Transverse colon (tissue), 4 donors: ENCODE measurements at places on chromosomes 16 and 17. TPM values are rescaled to one million over a fixed set of nuclear protein-coding genes. Genes with fewer than 3 reads are reported as not detected.
A peak's percentile ranks its signal among the peaks of the same experiment; 100 is the strongest.

DNA sequence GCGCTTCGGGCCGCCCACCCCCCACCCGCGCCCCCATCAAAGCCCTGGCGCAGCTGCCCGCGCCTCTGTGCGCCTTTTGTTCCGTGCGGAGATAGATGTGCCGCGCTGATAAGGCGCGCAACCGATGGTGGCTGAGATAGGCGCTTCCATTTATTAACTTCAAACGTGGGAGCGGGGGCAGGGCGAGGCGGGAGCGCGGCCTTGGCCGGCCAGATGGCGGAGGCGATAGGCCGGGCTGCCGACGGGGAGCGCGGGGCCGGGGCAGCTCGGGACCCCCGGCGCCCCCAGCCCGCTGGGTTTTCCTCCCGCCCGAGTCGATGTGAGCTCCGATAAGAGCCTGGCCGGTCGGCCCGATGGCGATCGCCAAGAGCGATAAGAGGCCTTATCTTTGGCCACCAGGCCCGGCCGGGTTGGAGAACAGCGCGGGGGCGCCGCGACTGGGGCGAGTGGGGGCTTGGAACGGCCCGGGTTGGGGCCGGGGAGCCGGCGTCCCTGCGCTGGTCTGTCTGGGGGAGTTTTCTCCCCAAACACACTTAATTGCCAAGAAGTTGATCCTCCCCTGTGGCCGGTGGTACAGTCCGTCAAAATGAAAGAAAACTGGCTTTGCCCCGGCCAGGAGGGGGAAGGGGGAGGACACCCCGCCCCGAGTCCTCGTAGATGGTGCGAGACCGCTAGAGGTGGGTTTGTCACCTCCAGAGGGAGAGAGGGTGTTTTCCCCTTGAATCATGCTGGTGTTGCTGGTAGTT is 2.7 kb downstream of the ZFPM1 start:
- H3K27me3 ChIP-seq: peaks cover 12% of the 10 kb centered on the region
- peak; percentile 61 for DNase-seq
- H3K36me3 ChIP-seq: no peaks in the 10 kb centered on the region
- H3K27ac ChIP-seq: peak overlapping the region; percentile 71
- peaks cover 27% of the 10 kb centered on the region for H3K4me1 ChIP-seq

GRCh38 chr17:2710803-2711607 is 559 bp downstream of the CLUH start:
- peak; percentile 41 for DNase-seq
- no peaks in the 10 kb centered on the region for H3K36me3 ChIP-seq
- peak overlapping the region; percentile 78 for H3K4me3 ChIP-seq
- H3K27ac ChIP-seq: peak overlapping the region; percentile 93

DNA sequence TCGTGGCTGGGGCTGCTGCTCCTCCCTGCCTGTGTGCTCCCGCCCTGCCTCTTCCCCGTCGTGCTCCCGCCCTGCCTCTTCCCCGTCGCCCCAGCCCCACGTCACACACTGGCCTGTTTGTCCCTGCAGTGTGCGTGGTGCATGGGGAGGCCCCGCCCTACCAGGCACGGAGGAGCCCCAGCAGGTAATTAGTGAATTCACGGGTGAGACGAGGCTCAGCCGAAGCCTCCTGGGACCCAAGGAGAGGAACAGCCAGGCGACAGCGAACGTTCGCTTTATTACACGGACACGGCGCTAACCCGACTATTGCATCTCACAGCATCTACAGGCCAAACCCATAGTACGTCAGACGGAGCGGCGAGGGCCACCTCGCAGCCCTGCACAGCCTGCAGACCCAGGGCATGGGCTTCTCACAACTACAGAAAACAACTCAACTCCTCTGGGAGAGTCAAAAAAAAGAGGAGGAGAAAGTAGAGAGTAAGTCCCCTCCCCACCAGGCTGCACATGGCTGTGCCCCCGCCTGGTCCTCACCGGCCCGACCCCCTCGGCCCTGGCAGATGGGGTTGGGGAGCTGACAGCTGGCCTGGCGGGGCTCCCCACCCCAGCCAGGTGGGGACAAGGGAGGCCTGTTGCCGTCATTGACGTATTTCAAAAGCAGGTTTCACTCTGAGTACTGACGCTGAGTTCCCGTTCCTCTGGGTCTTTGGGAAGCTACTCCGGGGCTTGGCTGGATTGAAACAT is 4.3 kb upstream of the PABPN1L start:
- no peaks in the 10 kb centered on the region for H3K36me3 ChIP-seq
- H3K4me3 ChIP-seq: no peak overlapping the region
- DNase-seq: peak; percentile 51
- no peak overlapping the region for H3K27ac ChIP-seq
- H3K27me3 ChIP-seq: peaks cover 45% of the 10 kb centered on the region
- H3K4me1 ChIP-seq: no peaks in the 10 kb centered on the region

- H3K27ac ChIP-seq: no peak overlapping the region
- no peaks in the 10 kb centered on the region for H3K36me3 ChIP-seq
- no peak for DNase-seq
- H3K4me3 ChIP-seq: no peak overlapping the region
- no peaks in the 10 kb centered on the region for H3K27me3 ChIP-seq
These were observed 1254.5 kb upstream of the GOT2 start for GRCh38 chr16:59988591-59988990.

GRCh38 chr16:68737730-68738629 is 888 bp downstream of the CDH1 start:
- peak overlapping the region; percentile 62 for H3K4me3 ChIP-seq
- H3K36me3 ChIP-seq: no peaks in the 10 kb centered on the region
- H3K27me3 ChIP-seq: peaks cover 33% of the 10 kb centered on the region
- peak; percentile 86 for DNase-seq
- peak overlapping the region; percentile 88 for H3K27ac ChIP-seq

DNA sequence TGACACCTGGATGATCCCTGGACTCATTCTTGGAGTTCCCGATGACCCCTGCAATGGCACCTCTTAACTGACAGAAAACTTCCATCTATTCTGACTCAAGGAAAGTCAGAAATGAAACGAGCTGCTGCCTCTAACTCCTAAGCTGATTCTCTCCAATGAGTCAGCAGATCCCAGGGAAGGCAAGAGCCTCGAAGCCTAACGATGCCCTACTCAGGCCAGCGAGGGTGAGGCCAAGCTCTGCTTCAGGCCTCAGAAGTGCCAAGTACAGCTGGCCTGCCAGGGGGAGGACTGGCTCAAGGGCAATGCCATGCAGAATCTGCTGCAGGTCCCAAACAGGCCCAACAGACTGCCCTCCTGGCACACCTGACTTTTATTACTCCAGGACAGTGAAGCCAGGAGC is 36.3 kb downstream of the PLXDC1 start:
- H3K36me3 ChIP-seq: no peaks in the 10 kb centered on the region
- H3K27ac ChIP-seq: peak overlapping the region; percentile 19
- peaks cover 10% of the 10 kb centered on the region for H3K4me1 ChIP-seq
- no peak for DNase-seq
- H3K4me3 ChIP-seq: no peak overlapping the region

GRCh38 chr17:73835605-73836004 is 191.4 kb upstream of the SDK2 start:
- H3K36me3 ChIP-seq: no peaks in the 10 kb centered on the region
- no peak overlapping the region for H3K27ac ChIP-seq
- peaks cover 27% of the 10 kb centered on the region for H3K27me3 ChIP-seq
- DNase-seq: no peak
- H3K4me1 ChIP-seq: no peaks in the 10 kb centered on the region

DNA sequence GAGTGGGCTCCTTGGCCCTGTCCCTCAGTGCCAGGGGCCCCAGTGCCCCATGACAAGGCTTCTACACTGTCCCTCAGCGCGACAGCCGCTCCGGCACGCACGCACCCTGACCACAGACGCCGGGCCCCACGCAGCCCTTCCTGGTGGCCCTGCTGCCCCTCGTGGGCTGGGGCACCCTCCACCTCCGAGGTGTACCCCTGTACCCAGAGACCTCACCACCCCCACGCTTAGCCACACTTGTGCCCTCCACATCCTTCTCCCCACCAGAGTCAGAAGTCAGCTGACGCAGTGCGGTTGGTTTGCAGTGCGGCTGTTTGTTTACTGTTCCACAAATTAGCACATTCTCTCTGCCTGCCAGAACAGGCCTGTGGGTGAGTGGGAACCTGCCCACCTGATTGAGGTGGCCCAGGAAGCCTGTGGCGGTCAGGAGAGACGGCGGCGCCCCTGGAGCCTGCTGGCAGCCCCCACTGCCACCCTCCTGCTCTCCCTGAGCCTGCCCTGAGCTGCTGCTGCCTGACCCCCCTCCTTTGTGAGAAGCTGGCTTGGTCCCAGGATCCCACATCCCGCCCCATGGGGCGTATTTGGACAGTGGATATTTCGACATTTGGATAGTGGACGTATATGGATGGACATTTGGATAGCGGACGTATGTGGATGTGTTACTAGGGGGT is 38.0 kb upstream of the CDH15 start:
- no peaks in the 10 kb centered on the region for H3K27me3 ChIP-seq
- no peak for DNase-seq
- no peaks in the 10 kb centered on the region for H3K36me3 ChIP-seq
- H3K4me3 ChIP-seq: no peak overlapping the region
- H3K4me1 ChIP-seq: no peaks in the 10 kb centered on the region
- no peak overlapping the region for H3K27ac ChIP-seq

DNA sequence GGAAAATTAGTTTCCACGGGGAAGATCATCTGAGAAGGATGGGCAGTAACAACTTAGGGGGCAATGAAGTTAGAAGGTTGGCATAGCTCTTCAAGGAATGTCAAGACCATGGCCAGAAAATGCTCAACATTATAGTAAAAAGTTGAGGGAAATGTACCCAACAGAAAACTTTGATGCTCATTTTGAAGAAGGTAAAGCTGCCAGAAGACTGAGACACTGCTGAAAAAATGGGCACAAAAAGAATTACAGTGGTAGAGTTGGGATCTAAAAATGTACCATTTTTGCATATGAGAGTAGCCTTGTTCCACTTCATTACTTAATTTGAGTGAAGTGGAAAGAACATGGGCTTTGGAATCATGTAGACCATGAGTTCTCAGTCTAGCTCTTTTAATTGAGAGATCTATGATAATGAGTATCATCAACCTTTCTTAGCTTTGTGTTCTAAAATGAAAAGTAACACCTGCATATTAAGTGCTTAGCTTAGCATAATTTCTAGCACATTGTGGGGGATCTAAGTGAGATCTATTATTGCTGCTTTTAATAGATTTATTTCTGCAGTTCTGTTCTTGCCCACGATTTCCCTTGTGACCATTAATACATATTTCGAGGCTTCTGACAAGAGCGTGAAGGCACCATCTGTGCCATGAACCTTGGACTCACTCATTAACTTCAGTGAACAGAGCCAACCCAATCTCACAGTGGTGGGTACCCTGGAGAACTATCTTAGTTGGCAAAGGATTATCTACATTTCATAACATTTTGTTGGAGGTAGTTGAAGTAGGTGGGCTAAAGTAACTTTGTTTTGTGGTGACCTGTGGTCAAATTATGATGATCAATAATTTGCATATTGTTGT is 3.0 kb downstream of the NACA2 start:
- no peak overlapping the region for H3K4me3 ChIP-seq
- H3K36me3 ChIP-seq: no peaks in the 10 kb centered on the region
- no peak overlapping the region for H3K27ac ChIP-seq
- peaks cover 31% of the 10 kb centered on the region for H3K27me3 ChIP-seq
- no peak for DNase-seq
- H3K4me1 ChIP-seq: no peaks in the 10 kb centered on the region

- peaks cover 50% of the 10 kb centered on the region for H3K27me3 ChIP-seq
- H3K27ac ChIP-seq: peak overlapping the region; percentile 55
- H3K36me3 ChIP-seq: no peaks in the 10 kb centered on the region
- no peaks in the 10 kb centered on the region for H3K4me1 ChIP-seq
- no peak for DNase-seq
These were observed 37.9 kb downstream of the SOX8 start for GRCh38 chr16:1019231-1020090.

GRCh38 chr17:27236717-27237315 is 57.1 kb upstream of the WSB1 start:
- no peaks in the 10 kb centered on the region for H3K27me3 ChIP-seq
- H3K4me1 ChIP-seq: no peaks in the 10 kb centered on the region
- DNase-seq: peak; percentile 89
- no peak overlapping the region for H3K27ac ChIP-seq
- H3K36me3 ChIP-seq: no peaks in the 10 kb centered on the region

DNA sequence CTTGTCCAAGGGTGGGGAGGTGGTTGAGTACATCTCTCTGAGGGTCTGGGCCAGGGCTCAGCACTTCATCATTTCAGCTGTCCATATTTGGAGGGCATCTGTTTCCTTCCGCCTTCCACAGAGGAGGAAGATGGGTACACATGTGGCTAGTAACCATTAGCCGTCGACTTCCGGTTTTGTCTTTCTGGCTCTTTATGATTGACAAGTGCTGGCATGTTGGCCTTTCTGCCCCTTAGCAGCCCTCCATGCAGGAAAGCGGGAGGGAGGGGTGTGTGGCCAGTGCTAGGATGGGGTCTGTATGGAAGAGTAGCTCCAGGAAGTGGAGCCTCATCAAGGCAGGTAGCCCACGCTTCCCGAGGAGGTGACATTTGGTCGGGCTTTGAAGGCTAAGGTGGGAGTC is 69.6 kb downstream of the RAI1 start:
- no peaks in the 10 kb centered on the region for H3K36me3 ChIP-seq
- H3K4me3 ChIP-seq: no peak overlapping the region
- H3K4me1 ChIP-seq: peaks cover 24% of the 10 kb centered on the region
- H3K27ac ChIP-seq: peak overlapping the region; percentile 83
- H3K27me3 ChIP-seq: no peaks in the 10 kb centered on the region

GRCh38 chr16:719815-720446 is 1.0 kb upstream of the ANTKMT start:
- peak; percentile 34 for DNase-seq
- H3K27ac ChIP-seq: peak overlapping the region; percentile 94
- no peaks in the 10 kb centered on the region for H3K36me3 ChIP-seq
- H3K4me3 ChIP-seq: peak overlapping the region; percentile 83
- peaks cover 27% of the 10 kb centered on the region for H3K27me3 ChIP-seq

DNA sequence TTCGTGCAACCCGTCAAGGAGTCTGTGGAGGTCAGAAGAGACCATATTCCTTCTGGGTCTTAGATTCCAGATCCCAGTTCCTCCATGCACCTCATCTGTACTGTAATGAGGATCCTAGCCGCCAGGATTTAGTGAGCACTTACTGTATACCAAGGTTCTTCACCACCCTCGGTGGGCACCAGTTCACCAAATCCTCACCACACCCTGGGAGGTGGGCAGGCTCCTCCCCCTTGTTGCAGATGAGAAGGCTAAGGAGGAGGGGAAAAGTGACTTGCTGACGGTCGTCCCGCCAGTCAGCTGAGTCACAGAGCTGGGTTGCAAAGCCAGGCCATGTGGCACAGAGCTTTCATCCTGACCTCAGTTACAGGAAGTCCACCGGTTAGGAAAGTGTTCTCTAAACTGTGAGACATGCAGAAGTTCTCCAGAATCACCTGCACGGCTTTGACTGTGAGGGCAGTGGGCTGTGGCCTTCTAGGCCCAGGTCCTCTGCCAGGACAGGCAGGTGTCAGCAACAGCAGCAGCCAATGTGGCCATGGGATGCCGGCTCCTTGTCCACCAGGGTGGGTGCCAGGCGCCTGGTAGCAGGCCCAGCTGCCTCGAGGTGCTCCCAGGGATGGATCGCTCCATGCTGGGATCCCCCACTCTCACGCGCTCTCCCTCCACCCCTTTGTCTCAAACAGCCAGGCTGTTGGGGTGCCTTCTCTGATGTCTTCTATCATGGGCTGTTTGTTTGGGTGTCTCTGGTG is 240.3 kb upstream of the GSE1 start:
- H3K27me3 ChIP-seq: no peaks in the 10 kb centered on the region
- DNase-seq: no peak
- no peak overlapping the region for H3K4me3 ChIP-seq

- no peaks in the 10 kb centered on the region for H3K27me3 ChIP-seq
- H3K27ac ChIP-seq: peak overlapping the region; percentile 92
- peak overlapping the region; percentile 87 for H3K4me3 ChIP-seq
- peaks cover 56% of the 10 kb centered on the region for H3K4me1 ChIP-seq
- no peaks in the 10 kb centered on the region for H3K36me3 ChIP-seq
These were observed 1.9 kb downstream of the PLEKHH3 start for GRCh38 chr17:42674755-42675347.

CLEC18A gene
- total RNA-seq: 7.8 TPM

HOXB6 gene
- total RNA-seq: 78.4 TPM

IRF8 gene
- total RNA-seq: 52.9 TPM

SBK1 gene
- 0.32 TPM for total RNA-seq

KIF2B gene
- total RNA-seq: not detected

CRISPLD2 gene
- total RNA-seq: 326 TPM
